CD4-positive, alpha-beta T cell treated with Interleukin-2 at 100 ng/mL for 4 hours (primary cell): ENCODE measurements at places on chromosomes 1 and 21.

DNA sequence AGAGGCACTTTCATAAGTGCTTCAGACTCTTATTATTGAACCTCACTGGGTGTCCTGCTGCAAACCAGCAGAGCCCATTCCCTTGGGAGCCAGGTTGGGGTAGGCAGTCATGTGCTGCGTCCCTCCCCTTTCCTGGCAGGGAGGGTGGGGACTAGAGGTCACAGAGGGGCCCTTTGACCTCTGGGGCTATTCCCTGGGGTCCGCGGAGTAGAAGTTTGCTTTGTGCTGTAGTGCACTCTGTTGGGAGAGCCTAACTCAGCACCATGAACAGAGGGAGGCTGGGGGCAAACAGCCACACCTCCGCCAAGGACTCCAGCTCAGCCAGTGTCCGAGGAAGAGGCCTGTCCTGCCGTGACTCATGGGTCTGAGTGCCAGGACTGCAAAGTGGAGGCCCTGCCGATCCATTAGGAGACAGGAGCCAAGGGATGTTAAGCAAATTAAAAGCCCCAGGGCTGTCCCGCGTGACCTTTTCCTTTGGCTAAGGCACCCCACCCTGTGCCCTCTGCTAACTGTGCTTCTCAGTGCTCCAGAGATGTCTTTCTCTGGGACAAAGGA, 3.0 kb upstream of the IGSF21 start:
- DNase-seq, result no peak

GRCh38 chr21:33136847-33137502, 67.0 kb downstream of the OLIG1 start:
- no peak for DNase-seq

DNA sequence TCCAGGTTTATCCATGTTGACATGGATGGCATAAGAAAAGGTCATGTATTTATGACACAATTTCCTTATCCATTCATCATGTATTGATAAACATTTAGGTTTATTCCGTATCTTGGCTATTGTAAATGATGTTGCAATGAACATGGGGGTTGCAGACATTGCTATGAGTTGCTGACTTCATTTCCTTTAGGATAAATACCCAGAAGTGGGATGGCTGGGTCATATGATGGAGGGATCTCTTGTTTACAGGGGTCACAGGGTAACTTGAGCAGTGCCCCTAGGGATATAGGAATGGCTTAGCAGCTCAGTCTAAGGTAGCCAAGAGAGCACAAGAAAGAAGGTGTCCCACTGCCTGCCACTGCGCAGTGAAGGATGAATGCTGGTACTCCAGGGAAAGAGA, 229.6 kb upstream of the COA6 start:
- no peak for DNase-seq

GRCh38 chr1:229086091-229086490, 184.8 kb upstream of the RAB4A start:
- no peak for DNase-seq

DNA sequence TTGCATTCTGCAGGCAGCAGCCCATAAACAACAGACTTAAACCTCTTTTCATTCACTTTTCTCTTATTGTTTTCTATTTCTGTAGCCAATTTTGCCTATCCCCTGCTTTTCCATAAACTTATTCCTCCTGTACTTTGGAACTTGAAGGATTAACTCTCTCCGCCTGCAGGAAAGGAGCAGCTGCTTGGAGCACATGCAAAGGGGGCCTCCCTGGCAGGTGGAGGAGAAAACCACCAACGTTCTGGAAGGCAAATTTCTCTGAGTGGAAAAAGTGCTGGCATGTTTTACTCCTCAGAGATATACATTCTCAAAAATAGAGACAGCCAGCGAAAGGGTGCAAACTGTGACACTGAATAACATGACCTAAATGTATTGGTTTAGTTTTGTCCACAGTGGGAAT, 33.6 kb downstream of the RGS21 start:
- no peak for DNase-seq

GRCh38 chr21:41518757-41519156, 10.8 kb upstream of the TMPRSS2 start:
- no peak for DNase-seq

DNA sequence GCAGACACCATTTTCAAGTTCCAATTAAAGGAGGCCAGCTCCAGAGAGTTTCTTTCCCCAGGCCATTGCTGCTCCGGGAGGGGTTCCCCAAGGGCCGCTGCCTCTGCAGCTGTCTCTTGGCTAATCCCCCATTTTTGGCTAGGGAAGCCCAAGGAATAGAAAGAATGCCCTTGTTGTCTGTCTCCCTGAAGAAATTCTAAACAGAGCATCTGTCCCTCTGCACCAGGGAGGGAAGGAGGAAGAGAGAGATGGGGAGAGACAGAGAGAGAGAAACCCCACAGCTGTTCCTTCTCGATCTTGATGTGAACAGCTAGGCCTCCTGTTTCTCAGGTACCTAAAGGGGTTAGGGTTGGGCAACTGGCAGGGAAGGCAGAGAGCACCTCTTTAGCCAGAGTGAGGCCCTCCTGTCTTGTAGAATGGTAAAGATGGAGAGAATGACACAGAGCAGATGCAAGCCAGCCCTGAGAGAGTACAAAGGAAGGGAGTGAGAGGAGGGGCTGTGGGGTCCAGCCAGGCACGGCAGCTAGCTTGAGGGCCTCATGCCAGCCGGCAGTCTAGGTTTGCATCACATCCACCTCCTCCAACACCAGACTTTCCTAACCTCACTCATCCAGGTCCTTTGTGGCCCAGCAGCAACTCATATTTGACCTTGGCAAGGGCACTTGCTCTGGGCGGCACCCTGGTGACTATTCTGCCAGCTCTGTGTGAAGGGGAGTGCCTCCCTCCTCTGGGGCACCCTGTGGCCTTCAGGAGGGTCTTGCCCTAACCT, 13.1 kb downstream of the OPTC start:
- DNase-seq, result no peak

DNA sequence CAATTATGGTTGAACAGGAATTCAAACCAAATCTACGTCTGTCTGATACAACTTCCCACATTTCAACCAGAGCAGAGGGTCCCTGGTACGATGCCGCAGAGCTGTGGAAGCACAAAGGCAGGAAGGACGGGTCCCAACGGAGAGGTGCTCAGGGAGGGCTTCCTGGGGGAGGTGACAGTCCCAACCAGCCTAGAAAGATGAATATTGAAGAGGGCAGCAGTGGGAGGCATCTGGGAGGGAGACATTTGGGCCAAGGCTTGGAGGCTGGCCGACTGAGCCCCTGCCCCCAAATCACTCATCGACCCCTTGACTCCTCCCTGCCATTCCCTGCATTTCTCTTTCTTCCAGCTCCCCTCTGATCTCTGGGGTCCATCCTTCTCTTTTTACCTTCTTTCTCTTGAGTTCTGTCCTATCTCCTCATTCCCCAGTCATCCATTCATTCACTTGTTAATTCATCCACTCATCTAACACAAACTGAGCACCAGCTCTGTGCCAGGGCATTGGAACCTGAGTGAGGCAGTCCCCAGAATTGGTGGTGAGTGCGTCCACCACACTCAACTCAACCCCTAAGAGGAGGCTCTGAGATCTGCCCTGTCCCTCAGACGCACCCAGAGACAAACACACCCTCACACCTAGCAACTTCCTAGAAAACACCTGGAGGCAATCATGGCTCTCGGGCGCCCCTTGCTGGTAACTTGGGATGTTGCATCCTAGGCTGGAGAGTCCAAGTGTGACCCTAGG, 13.2 kb upstream of the CELA3B start:
- DNase-seq, result peak; percentile 83

DNA sequence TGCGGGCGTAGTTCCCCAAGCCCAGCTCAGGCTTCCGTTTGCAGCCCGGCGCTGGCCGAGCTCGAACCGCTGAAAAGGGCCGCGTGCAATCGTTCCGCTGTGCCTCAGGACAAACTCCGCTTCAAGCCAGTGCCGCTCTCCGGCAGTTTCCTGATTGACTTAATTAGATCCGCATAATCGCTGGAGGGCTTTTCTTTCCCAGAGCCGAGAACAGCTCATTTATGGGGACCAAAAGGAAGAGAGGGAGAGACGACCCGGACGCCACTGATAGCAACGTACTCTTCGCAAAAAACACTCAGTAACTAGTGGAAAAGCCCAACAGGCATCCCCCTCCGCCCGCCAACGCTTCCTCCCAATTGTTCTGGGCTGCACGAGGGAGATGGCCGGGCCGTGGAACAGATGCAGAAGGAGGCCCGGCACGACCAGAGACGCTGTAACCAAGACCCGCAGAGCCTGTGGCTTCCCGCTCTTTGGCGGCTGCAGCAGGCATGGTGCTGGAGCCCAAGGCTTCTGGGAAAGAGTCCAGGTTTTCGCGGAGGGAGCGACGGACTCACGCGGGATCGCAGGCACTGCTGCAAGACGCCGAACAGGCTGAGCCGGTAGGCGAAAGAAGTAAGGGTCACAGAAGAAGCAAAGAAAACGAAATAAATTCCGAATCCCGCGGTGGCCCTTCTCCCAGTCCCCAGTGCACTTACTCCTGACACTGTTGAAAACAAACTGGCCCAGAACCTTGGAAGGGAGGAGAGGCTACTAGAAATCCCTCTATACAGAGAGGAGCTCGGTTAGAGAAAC, 3.6 kb upstream of the FOXD2 start:
- no peak for DNase-seq

- DNase-seq, result no peak
Measured at GRCh38 chr1:61348025-61348665, 265.8 kb downstream of the NFIA start.

DNA sequence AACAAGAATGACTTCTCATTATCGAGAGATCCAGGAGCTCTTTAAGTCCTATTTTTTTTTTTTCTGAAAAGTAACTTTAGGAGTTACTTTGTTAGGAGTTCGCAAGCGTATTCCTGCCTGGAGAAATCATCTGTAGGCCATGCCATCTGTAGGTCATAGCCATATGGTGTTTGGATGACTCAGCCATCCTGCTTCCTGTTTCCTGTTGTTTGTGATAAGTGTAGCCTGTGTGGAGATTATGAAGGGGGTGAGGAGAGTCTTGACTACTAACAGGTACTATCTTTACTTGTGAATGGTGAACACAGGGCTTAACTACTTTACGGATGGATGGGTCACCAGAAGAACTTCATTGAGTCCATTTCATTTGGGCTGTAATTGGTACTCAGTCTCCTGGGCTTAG, 327.2 kb downstream of the PTPRU start:
- DNase-seq, result no peak

DNA sequence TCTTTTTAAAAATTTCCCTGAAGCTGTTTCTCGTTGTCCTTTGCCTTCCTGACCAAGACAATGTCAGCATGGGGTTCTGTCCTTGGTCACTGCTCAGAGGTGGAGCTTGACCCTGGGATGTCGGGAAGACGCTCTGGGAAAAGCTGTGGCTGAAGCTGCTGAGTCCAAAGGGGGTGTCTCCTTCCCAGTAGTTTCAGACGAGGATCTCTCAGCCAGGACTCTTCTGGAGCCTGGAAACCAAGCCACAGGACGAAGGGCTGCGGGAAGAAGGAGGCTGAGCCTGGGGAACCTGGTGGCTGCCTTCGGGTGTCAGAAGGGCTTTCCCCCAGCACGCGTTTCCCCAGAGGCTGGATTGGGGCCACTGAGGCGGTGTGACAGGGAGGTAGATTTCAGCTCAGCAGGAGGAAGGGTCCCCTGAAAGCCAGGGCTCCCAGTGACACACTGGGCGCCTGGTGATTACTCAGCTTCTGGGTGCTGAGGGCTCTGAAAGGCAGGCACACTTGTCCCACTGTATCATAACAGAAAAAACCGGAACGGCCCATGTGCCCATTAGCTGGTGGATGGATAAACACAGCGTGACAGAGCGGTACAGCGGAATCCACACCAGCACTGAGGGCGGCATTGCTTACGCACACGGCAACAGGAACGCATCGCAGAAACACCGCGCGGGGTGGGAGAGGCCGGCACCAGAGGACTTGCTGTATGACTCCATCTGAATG, 5.0 kb upstream of the KRTAP12-1 start:
- no peak for DNase-seq

- peak; percentile 23 for DNase-seq
Measured at GRCh38 chr1:220803401-220804201, 16.9 kb downstream of the MTARC1 start.

DNA sequence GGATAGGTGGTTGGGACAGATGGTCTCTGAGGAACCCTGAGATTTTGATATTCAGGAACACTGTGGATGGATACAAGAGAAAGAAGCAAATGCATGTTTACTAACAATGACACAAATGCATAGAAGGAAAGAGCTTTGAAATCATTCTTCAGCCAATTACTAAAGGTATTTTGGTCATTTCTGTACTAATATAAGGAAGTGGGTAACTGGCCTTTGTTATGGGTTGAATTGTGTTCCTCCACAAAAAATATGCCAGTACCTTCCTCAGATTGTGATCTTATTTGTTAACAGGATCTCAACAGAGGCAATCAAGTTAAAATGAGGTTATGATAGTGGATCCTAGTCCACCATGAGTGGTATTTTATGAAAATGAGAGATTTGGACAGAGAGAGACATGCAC, 68.7 kb upstream of the KCNA3 start:
- no peak for DNase-seq

GRCh38 chr1:98210064-98210463, 289.2 kb upstream of the DPYD start:
- DNase-seq, result no peak

- DNase-seq, result peak; percentile 96
Measured at GRCh38 chr1:110672001-110672752, 2.6 kb downstream of the KCNA3 start.

DNA sequence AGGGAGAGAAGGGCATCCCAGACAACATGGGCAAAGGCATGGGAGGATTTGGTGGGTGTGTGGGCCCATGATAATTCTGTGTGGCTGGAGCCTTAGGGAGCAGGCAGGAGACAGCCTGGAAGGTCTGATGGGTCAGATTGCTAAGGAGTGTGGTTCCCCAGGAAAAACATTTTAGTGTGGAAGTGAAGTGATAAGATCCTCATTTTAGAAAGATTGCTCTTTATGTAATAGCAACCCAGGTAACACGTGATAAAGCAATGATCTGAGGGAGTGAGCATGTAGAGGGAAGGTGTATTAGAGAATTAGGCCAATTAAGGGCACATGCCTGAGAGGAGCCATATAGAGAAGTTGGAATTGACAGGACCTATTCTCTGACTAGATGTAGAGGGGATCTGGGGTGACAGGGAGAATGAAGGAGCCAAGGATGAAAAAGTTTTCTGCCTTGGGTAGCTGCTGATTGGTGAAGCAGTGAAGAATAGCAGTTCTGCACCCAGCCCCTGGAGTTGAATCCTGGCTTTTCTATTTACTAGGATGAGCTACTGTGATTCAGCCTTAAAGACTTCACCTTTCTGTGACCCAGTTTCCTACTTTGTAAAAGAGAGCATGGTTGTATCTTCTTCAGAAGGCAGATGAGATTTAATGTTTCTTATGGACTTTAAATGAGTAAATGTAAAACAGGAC, 18.7 kb upstream of the SLAMF6 start:
- DNase-seq, result no peak

DNA sequence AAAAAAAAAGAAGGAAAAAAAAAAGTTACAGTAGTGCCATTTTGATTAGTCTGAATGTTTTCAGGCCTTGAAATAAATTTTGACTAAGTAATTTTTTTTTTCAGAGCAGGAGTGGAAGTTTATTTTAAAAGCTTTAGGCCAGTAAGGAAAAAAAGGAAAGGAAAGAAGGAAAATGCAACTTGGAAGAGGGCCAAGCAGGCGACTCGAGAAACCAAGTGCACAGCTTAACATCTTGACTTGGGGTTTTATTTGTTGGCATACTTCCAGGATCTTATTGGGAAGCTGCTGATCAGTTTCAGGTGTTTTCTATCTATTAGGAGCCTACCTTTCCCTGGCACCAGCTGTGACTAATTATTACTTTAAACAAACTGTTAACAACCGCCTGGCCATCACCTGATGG, 41.7 kb downstream of the ATF3 start:
- no peak for DNase-seq

- DNase-seq, result no peak
Measured at GRCh38 chr1:23526329-23527041, 4.5 kb downstream of the E2F2 start.

- DNase-seq, result peak; percentile 12
Measured at GRCh38 chr21:31660591-31660990, 1.1 kb downstream of the SOD1 start.
